ENCODE measurements at places on chromosomes 7 and 10.

- DNase-seq: no peak
Observed at GRCh38 chr7:102321351-102322201, 34.7 kb downstream of the SPDYE6 start.

GRCh38 chr10:17779784-17780183, 27.8 kb downstream of the TMEM236 start:
- DNase-seq: no peak

GRCh38 chr7:36115448-36116321, 37.4 kb upstream of the EEPD1 start:
- DNase-seq: peak; percentile 96

- DNase-seq: no peak
Observed at GRCh38 chr7:142812437-142813215, 41.9 kb downstream of the PRSS2 start.

DNA sequence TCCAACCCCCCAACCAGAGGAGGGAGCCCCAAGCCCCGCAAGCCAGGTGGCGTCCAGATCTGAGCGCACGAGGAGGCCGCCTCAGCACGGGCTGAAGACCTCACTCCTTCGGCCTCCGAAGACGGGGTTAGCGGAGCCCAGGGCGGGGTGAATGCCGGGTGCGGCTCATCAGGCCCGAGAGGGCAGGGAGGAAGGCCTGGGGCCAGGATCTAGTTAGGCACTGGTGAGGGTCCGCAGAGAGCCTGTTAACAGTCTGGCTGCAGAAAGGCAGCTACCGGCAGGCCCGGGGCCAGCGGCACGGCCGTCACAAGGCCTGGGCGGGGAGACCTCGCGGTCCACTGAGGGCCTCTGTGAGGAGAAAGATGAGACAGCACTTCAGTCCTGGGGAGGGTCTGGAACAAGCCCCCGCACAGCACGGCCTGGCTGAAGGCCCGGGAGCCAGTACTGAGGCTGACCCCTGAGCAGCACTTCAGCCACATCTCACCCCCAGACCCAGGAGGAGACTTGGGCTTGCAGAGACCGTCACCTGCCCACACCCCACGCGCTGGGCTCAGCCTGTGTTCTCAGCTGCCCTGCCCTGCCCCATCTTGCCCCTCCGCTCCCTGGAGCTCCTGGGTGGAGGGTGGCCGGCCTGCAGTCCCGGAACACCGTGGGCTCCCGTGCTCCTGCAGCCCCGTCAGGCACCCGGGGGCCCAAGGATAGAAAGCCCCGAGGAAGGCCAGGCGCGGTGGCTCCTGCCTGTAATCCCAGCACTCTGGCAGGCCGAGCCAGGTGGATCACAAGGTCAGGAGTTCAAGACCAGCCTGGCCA, 193.2 kb downstream of the ELFN1 start:
- DNase-seq: no peak

GRCh38 chr10:9786101-9786500, 1231.6 kb upstream of the CELF2 start:
- DNase-seq: no peak

DNA sequence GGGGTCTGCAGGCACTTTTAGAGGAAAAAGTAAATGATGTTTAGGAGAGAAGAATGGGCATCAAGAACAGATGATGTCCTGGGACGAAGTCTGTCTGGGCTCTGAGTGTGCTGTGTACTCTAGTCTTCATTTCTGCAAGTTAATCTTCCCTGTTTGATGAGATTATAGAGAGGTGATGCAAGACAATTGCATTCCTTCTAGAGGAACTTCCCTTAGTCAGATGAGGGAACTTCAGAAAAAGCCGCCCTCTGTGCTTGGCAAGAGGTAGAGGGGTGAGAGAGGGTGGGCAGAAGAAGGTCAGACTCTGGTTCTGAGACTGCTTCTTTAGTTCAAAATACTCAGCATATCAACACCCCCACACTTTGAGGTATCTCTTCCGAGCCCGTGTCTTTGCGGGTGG, 797.9 kb downstream of the LRMDA start:
- no peak for DNase-seq

GRCh38 chr7:47241112-47242065, 340.5 kb downstream of the TNS3 start:
- DNase-seq: no peak

DNA sequence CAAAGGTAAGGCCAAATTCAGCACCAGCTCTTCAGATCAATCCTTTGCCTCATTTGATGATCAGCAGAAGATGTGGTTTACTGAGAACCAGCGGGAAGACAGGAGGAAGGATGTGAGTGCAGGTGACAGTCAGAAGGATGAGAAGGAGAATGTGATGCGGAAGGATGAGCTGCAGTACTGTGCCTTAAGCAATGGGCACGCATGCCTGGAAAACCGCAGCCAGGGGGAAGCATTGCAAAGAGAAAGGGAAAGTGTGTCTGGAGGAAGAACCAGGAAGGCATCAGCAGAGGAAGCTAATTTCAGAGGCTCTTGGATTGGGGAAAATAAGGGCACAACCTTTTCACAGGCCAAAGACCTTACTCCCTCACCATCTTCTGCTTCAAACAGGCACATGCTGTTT, 25.7 kb downstream of the C10orf71 start:
- peak; percentile 63 for DNase-seq

DNA sequence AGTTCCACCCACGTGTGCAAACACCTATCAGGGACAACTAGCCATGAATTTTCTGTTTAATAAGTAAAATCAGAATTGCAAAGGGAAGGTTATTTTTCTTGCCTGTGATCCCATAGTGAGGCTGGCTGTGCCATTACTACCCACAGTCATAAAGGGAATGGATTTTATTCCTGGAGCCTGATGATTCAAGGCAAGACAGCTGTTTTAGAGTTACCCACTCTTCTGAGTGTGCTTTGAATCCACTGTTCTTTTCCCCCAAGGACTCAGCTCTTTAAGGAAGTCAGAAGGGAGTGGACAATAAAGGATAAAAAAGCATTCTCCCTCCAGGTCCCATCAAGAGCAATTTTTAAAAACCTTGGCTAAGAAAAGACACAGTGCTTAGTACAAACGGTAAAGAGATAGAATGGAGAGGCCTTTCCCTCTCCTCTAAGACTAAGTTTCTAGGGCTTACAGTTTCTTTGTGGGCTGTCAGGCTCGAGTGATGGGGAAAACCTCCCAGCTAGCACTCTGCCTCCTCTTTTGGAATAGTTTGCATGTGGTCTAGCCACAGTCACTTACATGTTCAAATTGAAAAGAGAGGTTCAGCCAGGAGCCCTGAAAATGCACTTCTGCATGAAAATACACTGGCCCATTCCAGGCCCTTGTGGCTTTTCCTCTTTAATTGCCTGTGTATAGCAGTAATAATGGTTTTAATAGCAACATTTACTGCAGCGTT, 5.1 kb upstream of the LRRC4 start:
- no peak for DNase-seq

- DNase-seq: no peak
Observed at GRCh38 chr7:28708033-28708951, 249.8 kb downstream of the TRIL start.

DNA sequence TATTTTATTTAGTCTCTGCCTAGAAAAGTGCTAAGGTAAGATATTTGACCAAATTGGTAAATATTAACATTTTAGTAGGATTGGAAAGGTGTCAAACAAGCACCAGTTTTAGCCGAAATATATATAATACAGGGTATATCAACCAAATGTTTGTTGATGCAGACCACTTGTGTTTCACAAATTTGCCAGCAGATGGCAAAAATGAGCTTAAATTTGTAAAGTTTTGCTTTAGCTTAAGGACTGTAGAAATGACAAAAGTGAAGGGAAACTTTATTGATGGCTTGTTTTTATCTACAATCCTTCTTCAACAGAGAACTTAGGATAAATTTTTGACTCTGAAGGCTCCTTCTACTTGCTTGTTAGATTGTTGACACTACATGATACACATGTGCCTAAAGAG, 4.8 kb upstream of the POLR1F start:
- DNase-seq: peak; percentile 25

GRCh38 chr7:113371416-113372043, 253.2 kb upstream of the SMIM30 start:
- DNase-seq: no peak

DNA sequence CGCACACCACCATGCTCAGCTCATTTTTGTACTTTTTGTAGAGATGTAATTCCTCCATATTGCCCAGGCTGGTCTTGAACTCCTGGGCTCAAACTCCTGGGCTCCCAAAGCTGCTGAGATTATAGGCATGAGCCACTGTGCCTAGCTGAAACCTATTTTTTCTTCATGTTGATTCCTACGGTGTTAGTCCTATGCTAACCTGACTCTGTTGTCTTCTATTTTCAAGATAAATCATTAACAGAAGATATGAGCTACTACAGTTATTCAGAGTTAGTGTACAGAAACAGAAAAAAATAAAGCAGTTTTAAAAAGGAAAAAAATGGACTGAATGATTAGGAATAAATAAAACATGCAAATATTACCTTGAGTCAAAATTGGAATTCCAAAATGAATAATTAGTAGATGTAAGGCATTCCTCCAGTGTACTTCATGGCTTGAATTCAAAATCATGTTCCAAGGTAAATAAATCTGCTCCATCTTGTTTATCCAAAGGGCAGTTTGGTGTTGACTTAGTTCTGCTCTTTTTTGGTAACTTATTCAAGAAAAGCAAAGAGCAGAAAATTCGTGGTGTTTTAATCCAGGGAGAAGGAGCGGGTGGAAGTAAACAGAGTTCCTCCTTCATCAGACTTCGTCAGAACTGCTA, 185.8 kb downstream of the CACNB2 start:
- DNase-seq: no peak

Data from MV-4-11 (cell line).